Midbrain (tissue), 1 donor: ENCODE measurements at places on chromosomes 6 and 20.
A peak's percentile ranks its signal among the peaks of the same experiment; 100 is the strongest.

- DNase-seq, result no peak
These were observed 1.8 kb downstream of the TREM1 start for GRCh38 chr6:41284726-41285125.

DNA sequence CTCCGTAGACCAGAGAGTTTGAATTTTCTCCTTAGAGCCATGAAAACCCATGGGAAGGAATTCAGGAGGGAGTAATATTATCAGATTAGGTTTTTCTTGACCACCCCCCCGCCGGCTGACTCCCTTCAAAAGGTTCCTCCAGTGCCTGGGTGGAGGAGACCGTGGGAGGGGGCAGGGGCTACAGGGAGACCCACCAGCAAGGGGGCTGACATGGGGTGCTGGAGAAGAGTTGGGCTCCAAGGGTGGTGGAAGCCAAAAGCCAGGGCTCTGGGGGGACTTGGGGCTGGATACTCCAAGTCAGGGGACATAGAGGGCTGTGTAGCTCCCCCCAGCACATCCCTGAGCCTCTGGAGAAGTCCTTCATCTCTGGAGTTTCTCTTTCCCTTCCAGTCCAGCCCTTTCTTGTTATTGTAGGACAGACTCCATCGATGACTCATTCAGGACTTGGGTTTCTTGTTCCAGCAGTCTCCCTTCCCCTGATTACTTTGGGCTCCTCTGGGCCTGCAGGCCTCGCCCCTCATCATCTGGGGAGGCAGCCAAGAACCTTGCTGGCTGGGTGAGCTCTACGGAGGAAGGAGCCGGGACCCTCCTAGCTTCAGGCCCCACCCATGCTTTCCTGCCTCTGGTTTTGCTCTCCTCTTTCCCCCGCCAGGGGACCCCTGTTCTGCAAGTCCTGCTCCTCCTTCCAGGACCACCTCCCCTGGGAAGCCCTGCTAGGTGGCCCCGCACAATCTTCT lies 10.5 kb upstream of the KIAA1755 start:
- no peak for DNase-seq

- DNase-seq, result no peak
These were observed 9.5 kb upstream of the PAQR8 start for GRCh38 chr6:52352239-52353018.

- peak; percentile 34 for DNase-seq
These were observed 654.5 kb upstream of the PTCHD4 start for GRCh38 chr6:48765352-48765961.
